CD4-positive, alpha-beta T cell treated with Interleukin-17A for 1 hour (primary cell): ENCODE measurements at places on chromosomes 13 and 19.
A peak's percentile ranks its signal among the peaks of the same experiment; 100 is the strongest.

DNA sequence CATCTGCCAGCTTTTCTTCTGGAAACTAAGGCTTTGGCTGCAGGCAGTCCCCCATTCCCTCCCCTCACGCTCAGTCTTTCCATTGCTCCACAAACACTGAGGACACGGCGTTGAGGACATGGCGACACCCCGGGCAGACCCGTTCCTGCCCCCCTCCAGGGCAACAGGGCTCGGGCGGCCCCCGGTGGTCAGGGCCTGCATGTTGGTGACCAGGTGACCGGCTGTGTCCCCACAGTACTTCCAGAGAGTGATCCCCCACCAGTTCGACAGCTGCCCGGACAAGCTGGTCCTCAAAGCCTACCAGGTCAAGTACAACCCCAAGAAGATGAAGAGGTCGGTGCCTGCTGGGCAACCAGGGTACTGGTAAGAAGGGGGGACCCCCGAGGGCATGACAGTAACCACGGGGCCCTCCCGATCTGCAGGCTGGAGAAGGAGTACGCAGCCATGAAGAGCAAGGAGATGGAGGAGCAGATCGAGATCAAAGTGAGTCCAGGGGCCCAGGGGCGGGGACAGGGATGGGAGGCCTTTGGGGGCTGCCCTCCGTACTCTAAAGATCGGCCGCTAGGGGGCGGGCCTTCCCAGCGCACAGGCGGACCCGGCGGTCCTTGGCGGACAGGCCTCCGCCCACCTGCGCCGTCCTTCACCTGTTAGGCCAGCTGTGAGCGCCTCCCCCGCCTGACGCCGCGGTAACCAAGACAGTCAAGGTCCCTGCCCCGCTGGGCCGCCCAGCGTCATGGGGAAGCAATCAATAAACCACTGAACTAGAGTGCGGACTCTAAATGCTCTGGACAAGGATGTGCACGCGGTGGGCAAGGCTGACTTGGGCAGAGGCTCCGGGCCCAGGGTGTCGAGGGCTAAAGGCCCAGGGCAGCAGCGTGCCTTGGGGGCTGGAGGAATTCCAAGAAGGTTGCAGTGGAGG lies 21.1 kb downstream of the PRR36 start:
- peak; percentile 70 for DNase-seq

GRCh38 chr13:51035978-51036377 lies 75.1 kb downstream of the C13orf42 start:
- DNase-seq, result no peak

GRCh38 chr13:20175907-20176652 lies 15.2 kb upstream of the GJA3 start:
- no peak for DNase-seq

DNA sequence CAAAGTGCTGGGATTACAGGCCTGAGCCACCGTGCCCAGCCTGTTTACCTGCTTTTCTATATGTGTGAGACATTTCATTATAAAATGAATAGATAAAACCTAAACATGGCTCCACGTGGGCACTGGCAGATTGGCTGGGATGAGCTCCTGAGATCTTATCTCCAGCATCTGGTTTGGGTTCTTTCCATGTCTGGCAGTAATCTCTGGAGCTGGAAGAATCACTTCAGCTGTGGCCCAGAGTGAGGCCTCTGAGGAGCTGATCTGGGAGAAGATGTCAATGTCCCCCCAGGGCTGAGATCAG lies 5.5 kb upstream of the SULT2A1 start:
- no peak for DNase-seq

DNA sequence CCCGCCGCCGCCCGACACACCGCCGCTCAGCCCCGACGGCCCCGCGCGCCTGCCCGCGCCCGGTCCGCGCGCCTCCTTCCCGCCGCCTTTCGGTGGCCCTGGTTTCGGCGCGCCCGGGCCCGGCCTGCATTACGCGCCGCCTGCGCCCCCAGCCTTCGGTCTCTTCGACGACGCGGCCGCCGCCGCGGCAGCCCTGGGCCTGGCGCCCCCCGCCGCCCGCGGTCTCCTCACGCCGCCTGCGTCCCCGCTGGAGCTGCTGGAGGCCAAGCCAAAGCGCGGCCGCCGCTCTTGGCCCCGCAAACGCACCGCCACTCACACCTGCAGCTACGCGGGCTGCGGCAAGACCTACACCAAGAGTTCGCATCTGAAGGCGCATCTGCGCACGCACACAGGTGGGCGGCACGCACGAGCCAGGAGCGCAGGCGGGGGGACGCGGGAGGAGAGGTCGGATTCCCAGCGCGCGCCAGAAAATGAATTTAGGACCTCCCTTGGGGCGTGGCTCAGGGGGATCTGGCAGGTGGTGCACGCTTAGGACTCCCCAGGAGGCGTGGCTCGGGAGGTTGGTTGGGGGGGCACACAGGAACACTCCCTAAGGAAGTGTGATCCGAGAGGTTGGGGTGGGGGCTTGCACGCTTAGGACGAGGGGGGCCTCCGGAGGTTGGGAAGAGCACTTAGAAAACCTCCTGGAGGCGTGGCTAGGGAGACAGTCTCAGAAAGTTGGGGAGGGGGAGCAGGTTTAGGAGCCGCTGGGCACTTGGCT lies 1.2 kb downstream of the KLF2 start:
- DNase-seq, result peak; percentile 77

GRCh38 chr13:107545946-107546502 lies 669.3 kb downstream of the LIG4 start:
- DNase-seq, result no peak

GRCh38 chr13:99766641-99767045 lies 204.9 kb downstream of the ZIC5 start:
- no peak for DNase-seq

DNA sequence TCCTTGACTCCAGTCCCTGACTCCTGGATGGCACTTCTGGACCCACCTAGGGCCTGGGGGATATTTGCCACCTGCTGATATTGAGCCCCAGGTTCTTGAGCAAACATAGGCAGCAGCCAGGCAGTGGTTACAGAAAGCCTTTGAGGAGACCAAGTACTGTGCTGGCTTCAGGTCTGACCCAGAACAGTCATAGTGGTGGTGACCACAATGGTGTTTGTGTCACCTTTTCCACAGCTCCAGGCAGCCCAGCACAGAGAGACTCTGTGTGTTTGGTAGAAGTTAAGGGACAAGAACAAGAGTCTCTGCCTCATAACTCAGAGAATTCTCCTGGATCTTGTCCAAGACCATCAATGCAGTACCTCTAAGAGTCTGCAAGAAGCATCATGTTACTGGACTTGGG lies 14.6 kb upstream of the CLC start:
- DNase-seq, result no peak

GRCh38 chr13:90177512-90177911 lies 1170.0 kb upstream of the MIR17HG start:
- DNase-seq, result no peak

GRCh38 chr19:11142528-11143171 lies 12.9 kb downstream of the SPC24 start:
- DNase-seq, result no peak

DNA sequence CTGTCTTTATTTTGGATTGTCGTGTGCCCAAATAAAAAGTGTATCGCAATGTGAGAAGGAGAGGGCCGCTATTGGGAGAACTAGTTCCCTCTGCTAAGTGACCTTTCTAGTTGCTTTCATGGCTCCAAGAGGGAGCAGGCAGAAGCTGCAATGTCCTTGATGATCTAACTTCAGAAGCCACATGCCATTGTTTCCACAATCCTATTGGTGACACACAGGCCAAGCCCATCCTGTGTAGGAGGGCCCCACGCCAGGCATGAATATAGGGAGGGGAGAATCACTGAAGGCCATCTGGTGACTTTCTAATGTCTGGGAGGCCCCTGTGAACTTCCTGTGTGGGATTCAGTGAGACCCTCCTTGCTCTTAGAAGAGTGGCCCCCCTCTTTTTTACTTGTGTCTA lies 47.8 kb upstream of the KPNA3 start:
- no peak for DNase-seq

DNA sequence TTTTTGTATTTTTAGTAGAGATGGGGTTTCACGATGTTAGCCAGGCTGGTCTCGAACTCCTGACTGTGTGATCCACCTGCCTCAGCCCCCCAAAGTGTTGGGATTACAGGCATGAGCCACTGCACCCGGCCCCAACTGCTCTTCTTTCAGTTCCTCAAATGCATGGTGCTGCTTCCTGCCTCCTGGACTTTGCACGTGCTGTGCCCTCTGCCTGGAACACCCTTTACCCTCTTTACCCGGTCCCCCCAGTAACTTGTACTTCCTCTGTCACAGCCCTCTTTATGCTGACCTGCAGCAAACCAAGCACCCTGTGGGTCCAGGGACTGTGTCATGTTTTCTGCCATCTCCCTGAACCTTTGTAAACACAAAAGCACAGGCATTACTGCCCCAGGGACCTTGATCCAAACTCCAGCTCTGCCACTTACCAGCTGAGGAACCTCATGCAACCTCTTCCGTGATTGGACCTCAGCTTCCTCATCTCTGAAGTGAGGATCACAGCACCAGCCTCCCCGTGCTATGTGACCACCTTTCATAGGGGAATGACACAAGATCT lies 3.8 kb downstream of the BLVRB start:
- no peak for DNase-seq

DNA sequence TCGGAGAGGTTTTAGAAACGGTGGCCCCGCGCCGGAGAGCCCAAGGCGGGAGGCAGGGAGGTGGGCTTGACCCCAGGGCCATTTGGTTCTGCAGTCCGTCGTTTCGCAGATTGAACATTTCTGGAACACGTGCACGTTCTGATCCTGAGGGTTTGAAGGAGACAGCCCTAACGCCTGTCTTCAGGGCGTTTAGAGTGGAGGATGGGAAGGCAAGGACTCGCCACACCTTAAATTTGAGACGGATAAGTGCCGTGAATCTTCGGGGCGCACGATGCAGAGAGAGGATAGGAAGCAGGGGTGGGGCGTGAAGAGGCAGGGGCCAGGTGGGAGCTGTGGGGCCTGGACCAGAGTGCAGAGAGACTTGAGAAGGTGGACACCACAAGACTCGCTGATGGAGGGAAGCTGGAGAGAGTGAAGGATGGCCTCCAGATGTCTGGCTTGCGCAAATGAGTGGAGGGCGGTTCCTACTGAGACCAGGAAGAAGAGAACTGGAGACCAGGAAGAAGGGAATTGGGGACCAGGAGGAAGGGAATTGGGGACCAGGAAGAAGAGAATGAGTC lies 804 bp upstream of the MIER2 start:
- no peak for DNase-seq

- no peak for DNase-seq
Measured at GRCh38 chr13:47277774-47278173, 380.9 kb upstream of the HTR2A start.

GRCh38 chr19:50912727-50913716 lies 1.8 kb upstream of the KLK4 start:
- no peak for DNase-seq
